ELR (cell line): ENCODE measurements at places on chromosomes 4 and X.
A peak's percentile ranks its signal among the peaks of the same experiment; 100 is the strongest.

GRCh38 chr4:1629699-1630083 lies 54.4 kb downstream of the FAM53A start:
- no peak for DNase-seq

- DNase-seq, result no peak
These were observed 529.4 kb upstream of the ATOH1 start for GRCh38 chr4:93299118-93299517.

GRCh38 chr4:10647846-10648245 lies 36.7 kb downstream of the CLNK start:
- peak; percentile 56 for DNase-seq

GRCh38 chr4:129998436-129999150 lies 902.6 kb downstream of the C4orf33 start:
- no peak for DNase-seq

DNA sequence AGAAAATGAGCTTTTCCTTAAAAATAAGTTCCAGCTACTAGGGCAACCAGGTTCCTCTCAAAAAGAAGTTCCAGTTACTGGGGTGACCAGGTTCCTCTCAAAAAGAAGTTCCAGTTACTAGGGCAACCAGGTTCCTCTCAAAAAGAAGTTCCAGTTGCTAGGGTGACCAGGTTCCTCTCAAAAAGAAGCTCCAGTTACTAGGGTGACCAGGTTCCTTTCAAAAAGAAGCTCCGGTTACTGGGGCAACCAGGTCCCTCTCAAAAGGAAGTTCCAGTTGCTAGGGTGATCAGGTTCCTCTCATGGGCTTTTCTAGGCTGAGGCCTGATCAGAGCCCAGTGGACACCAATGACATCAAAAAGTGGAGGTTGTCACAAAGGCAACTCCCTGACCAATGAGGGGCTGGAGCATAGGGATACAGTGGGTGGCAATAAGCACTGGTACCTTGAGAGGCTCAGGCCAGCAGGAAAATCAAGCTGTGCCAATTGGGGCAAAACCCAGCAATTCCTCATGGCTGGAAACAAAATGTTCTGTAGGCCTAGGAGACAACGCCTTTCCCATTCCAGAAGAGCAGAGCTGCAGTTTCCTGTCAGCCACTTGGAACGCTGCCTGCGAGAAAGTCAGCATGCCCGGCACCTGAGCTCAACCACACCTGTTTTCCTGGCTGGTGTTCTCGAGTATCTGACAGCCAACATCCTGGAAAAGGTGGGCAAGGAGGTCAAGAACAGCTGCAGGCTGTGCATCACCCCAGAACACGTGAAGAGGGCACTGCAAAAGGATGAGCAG lies 12.3 kb upstream of the SYTL5 start:
- DNase-seq, result peak; percentile 11
